Chondrocyte (in vitro differentiated cells): ENCODE measurements at places on chromosomes 2 and 18. TPM values are rescaled to one million over a fixed set of nuclear protein-coding genes. Genes with fewer than 3 reads are reported as not detected.
A peak's percentile ranks its signal among the peaks of the same experiment; 100 is the strongest.

Gene TMEM200C
- total RNA-seq = 5.8 to 8.3 TPM (median 5.9 TPM) in 3 replicates

Gene STPG4
- total RNA-seq = 0.25 to 0.58 TPM (median 0.28 TPM) in 3 replicates

Gene AGXT
- total RNA-seq = not detected in 3 replicates

Gene GPR148
- total RNA-seq = not detected in 3 replicates

- DNase-seq = no peak
Observed at GRCh38 chr2:215876139-215876936, 137.0 kb downstream of the MREG start.

DNA sequence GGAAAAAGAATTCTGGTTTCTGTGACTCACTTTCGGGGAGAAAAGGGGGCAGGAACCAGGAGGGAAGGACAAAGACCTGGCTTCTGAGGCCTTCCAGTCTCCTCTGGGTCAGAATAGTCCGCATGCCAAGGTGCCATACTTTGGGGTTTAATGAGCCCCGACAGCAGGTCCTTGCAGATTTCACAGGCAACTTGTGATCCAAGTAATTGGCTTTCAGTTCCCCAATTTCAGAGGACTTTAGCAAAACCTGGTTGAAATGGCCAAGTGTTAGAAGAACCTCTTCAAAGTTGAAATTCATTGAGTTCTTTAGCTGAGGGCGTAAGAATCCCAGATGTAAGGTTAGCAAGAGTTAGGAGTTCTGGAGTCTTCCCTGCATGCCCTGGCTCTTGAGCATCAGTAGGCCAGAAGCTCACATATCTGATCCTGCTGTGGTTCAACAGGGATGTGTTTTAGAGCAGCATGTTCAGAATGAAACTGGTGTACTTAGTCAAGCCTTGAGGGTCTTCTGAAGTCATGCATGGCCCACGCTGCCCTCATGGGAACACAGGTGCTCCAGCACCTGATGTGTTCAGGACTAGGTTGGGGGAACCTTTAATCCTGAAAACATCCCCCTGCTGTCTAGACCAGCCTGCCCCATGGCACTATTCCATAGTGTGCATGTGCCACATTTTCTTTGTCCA, 143.0 kb downstream of the NUP35 start:
- DNase-seq = no peak

DNA sequence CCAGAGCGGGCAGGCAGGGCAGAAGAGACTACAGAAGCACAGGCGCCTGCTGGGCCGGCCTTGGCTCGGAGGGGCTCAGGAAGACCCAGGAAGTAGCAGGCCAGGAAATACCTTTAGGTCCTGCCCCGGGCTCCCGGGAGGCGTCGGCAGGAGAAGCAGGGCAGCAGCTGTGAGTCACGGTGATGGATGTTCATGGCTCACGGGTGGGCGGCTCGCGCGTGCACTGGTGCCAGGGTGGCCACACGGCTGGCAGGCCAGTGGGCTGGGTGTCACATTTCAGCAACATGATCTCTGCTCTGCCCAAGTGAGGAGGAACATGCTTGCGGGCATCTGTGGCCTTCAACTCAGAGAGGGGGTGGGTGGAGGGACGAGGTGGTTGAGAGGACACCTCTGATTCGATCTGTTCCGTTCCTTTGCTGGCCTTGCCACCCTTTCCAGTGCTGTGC, 139.3 kb downstream of the KLHL29 start:
- DNase-seq = peak; percentile 78

DNA sequence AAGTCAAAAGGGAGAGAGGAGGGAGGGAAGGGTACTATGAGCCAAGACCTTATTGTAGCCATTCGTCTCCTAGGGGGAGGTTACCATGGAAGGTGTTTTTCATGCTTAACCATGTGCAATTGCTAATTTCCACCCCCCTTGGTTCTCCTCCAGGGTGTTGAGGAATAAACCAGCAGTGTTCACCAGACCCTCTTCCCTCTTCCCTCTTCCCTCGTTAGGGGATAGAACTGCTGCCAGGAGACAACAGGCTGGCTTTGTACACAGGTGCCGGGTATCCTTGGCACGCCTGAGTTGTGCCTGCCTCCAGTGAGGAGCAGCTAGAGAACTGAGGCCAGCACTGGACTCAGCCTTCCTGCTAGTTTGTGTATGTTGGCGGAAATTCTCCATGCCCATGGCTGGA, 41.1 kb upstream of the ARL5A start:
- no peak for DNase-seq

DNA sequence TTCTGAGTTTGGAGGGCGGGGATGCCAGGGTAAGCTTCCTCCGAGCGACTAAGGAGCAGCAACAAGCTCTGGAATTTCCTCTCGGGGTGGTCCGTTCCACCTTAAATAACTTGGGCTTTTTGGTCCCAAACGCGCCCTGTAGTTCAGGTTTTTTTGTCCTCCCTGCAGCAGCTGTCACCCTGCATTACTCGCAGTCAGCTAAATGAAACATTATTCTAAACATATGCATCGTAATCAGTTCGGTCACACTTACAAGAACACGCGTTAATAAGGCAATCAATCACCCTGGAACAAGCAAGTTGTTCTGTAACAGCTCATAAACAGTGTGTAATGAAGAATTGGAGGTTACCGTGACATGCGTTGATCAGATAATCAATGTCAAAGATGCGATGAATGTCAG, 8.3 kb downstream of the EVX2 start:
- no peak for DNase-seq

DNA sequence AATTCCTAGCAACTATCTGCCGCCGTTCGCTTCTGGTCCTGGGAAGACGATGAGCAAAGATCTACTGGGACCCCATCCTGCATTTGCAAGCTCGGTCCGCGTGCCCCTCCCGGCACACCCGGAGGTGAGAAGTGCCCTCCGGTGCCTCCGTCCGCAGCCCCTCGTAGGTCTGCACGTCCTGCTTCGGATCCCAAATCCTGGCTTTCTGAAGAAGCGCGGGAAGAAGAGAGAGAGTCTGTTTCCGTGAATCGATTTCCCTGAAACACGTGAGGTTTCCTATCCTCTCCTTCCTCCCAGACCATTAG, 5.0 kb upstream of the OSR1 start:
- no peak for DNase-seq

GRCh38 chr2:132633635-132634034, 36.4 kb downstream of the LYPD1 start:
- DNase-seq = no peak

DNA sequence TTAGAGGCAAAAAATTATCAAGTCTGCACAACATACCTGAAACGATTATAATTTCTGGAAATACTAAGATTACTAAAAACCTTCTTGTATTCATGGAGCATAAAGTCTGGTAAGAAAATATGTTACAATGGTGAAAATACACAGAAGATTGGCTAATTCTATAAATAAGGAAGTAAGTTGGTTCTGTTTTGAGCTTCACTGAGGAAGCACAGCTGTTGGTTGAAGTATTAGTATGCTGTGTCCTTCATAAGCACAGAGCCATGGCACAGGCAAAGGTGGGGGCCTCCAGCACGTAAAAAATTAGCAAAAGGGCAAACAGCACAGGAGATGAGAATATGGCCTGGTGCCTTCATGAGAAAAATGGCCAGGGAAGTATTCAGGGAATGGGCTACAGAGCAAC, 40.4 kb upstream of the ANKRD62 start:
- no peak for DNase-seq
